HT1080 (cell line): ENCODE measurements at places on chromosomes 1 and 21.
A peak's percentile ranks its signal among the peaks of the same experiment; 100 is the strongest.

DNA sequence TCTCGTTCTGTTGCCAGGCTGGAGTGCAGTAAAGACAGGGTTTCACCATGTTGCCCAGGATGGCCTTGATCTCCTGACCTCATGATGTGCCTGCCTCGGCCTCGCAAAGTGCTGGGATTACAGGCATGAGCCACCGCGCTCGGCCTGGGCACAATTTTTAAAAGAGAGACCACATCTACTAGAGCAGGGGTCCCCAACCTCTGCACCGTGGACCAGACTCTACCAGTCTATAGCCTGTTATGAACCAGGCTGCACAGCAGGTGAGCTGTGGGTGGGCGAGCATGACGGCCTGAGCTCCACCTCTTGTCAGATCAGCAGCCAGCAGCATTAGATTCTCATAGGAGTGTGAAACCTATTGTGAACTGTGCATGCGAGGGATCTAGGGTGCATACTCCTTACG, 20.8 kb downstream of the TNNT2 start:
- no peak for DNase-seq

GRCh38 chr1:236717811-236718210, 31.5 kb downstream of the ACTN2 start:
- no peak for DNase-seq

- DNase-seq = no peak
These were observed 304.9 kb upstream of the DUSP10 start for GRCh38 chr1:222046684-222047263.

DNA sequence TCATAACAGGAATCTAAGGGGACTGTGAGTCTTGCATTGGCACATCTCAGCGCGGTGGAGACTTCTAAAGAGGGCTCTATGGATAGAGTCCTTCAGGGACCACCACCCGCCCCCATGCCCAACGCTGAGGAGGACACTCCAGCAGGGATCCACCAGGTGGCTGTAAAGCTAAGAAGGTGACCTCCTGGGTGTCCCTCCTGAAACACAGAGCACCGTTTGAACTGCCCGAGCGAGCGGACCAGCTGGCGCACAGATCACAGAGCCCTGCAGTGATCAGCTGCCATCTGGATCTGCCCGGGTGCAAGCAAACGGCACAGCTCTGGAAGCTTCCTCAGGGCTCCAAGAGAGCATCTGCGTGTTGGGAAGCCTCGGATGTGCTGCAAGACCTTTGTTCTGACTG, 51.3 kb upstream of the LYST start:
- DNase-seq = no peak

DNA sequence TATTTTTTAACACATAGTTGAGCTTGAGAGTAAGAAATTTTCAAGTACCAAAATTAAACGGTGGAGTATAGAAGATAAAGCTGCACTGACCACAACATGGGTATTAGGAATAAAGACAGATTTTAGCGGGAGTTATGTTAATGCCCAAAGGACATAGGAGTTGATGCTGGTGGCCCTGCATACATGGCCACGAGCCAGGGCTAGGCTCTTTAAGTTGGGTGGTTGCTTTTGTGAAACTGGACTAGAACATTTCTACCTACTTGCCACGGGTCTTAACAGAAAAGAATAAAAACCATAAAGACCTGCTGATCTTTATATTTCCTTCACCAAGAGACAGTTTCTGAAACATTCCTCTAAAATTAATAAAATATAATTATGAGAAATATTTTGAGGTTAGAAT, 14.9 kb downstream of the EDEM3 start:
- no peak for DNase-seq

GRCh38 chr1:42932442-42932941, 26.2 kb downstream of the SLC2A1 start:
- DNase-seq = no peak

DNA sequence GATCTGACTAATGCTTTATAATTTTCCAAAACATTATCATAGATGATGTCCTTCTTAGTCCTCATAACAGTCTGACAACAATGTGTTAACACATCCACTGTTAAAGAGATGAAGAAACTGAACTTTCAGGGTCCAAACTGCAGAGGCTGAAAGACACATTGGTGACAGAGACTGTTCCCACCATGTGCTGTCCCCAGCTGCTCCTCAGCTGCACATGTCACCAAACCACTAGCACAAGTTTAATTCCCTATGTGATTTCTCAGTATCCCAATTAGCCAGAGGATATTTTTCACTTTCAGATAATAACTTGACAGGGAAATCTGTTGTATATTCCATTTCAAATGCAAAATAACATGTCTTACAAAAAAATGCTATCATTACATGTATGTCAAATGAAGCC, 24.6 kb downstream of the LAMC2 start:
- DNase-seq = no peak

GRCh38 chr1:111778541-111779051, 22.9 kb downstream of the DDX20 start:
- peak; percentile 16 for DNase-seq

DNA sequence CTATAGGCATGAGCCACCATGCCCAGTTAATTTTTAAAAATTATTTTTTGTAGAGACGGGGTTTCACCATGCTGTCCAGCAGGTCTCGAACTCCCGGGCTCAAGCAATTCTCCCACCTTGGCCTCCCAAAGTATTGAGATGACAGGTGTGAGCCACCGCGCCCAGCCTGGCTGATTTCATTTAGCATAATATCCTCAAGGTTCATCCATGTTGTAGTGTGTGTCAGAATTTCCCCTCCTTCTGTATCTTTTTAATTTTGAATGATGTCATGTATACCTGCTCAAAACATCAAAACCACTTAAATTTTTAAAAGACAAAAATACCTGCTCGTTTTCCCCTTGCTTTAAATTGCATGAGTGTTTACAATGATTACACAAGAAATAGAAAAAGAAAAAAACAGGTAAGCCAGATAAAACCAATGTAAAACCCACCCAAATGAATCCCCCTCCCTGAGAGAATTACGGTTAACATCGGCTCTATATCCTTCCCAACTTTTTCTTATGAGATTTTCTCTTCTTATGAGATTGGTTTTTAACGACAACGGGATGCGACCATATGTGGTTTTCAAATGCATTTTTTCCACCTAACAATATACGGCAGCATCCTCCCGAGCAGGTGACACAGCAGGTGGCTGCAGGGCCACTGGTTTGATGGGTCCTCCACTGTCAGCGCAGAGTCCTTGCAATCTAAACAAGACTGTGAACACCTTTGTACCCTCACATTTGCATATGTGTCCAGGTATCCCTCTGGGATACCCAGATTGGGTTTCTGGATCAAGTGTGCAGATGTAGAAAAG, 22.1 kb downstream of the IFFO2 start:
- no peak for DNase-seq

DNA sequence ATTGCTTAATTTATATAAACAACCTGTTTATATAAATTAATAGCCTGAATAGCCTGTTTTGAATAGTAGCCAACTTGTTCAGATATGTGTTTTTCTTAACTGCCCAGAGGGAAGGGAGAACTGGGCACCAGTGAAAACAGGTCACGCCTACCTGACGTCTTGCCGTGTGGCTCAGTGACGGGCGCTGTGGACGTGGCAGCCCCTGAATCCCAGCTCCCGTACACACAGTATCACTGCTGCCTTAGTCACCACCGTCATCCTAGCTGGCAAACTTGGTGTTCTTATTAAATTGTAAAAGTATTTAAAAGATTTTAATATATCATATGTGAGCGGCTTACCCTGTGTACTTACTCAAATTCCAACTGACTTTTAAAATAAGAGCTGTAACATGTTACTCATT, 35.4 kb upstream of the TRAPPC10 start:
- no peak for DNase-seq

GRCh38 chr1:22157359-22157966, 14.6 kb upstream of the WNT4 start:
- no peak for DNase-seq

DNA sequence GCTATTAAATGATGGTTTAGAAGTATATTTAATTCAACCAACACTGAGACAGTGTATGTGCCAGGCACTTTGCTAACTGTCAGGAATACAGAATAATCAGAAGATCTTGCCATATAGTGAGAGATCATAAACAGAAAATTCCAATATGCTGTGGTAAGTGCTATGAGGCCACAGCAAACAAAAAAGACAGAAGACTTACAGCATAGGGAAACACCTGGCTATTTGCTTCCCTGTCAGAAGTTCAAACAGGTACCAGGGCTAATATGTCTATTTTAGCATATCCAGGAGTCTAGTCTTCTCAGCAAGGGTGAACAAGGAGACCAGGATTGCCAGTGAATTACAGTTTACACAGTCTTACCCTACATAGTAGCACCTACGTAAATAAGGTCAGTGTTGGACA, 30.4 kb downstream of the TRIT1 start:
- DNase-seq = no peak

GRCh38 chr1:240099329-240099728, 7.6 kb downstream of the FMN2 start:
- no peak for DNase-seq
